ENCODE measurements at places on chromosomes 4 and X.

- no peak for DNase-seq
Measured at GRCh38 chr4:7382634-7383014, 52.1 kb downstream of the PSAPL1 start.

DNA sequence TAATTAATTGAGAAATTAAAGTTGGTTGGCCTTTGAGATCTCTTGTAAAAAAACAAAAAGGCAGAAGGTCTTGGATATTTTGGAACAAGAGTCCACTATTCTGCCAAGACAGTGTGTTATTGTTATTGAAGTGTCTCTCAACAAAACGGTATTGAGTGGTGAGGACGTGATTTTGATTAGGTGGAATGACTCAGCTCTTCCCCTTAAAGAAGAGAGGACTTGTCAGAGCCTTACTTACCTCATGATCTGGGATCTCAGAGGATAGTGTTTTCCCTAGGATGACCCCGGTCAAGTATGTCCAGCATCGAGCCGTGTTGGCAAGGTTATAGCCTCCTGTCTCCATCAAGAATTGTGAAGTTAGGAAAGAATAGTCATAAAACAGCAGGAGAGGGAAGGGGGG, 110.9 kb downstream of the HDAC8 start:
- DNase-seq, result no peak

DNA sequence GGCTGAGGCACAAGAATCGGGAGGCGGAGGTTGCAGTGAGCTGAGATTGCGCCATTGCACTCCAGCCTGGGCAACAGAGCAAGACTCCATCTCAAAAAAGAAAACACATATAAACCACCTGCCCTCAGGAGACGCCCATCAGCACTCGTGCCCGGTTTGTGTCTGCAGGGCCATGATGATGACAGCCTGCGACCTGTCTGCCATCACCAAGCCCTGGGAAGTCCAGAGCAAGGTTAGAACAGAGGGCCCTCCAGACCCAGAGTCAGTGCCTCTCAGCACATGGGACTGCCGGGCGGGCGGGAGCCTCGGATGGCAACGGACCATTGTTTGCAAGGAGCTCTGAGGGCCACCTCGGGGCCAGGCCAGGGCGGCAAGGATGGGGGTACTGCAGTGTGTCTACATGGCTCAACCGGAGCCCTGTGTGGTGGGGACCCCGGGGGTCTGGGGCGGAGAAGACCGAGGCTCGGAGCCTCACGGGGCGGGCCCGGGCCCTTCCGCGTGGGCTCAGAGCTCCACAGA, 9.3 kb downstream of the ATP5ME start:
- no peak for DNase-seq

DNA sequence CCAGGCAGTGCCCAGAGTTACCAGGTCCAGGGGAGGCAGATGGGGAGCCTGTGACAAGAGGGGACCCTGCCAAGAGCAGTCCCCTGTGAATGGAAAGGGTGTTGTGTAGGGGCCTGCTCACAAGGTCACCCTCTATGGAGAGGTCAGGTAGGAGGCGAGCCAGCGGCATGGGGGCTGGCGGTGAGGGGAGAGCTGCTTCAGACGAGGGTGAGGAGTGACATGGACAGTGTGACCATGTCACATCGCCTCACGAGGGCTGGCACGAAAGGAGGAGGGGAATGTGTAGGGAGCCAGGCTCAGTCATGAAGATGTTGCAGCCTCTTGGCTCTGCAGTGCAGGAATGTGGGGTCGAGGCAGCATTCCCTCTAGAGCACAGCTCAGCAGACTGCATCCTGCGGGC, 29.6 kb downstream of the CLCN4 start:
- DNase-seq, result no peak

DNA sequence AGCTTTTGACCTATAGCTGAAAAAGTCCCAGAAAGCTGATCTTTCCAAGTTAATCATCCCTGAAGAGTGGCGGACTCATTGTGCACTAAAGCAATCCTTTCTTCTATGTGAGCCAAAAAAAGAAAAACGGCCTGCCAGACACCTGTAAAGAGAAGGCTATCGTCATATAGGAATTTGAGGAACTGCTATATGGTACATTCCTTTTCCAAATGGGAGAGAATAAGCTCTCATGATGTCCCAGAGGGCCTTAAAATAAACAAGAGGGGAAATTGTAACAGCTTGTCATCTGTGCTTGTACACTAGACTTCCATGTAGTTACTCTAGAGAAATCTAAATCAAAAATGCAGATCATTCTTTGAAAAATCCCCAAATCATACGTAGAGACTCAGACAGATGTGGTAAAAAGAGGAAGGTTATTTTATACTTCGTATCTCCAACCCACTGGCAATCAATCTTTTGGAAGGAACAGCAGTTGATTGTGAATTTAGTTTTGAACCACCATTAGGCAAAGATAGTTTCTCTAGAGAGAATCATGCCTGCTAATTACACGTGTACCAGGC, 26.1 kb downstream of the GPR174 start:
- DNase-seq, result no peak

DNA sequence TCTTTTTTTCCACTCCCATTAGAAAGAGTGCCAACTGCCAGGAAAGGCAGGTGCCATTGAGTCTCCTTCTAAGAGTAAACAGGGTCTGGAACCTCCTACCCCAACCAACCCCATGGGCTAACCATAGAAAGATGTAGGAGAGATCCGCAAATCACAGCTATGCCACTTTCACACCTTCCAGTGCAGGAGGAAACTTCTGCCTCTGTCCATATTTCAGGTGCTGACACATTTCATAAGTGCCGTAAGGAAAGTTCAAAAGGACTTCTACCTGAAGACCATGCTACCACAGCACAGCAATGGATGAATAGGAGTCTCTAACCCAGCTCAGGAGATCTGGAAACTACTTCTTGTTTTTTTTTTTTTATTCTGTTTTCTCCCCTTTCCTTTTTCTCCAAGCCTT, 145.8 kb downstream of the FBXO8 start:
- no peak for DNase-seq

Data from cortex of kidney (tissue), 1 donor.